ENCODE measurements at places on chromosomes 13 and 19.

GRCh38 chr19:1257475-1258162 lies 9.2 kb downstream of the MIDN start:
- no peak for DNase-seq

GRCh38 chr13:99332456-99332855 lies 25.3 kb upstream of the GPR183 start:
- DNase-seq = no peak

DNA sequence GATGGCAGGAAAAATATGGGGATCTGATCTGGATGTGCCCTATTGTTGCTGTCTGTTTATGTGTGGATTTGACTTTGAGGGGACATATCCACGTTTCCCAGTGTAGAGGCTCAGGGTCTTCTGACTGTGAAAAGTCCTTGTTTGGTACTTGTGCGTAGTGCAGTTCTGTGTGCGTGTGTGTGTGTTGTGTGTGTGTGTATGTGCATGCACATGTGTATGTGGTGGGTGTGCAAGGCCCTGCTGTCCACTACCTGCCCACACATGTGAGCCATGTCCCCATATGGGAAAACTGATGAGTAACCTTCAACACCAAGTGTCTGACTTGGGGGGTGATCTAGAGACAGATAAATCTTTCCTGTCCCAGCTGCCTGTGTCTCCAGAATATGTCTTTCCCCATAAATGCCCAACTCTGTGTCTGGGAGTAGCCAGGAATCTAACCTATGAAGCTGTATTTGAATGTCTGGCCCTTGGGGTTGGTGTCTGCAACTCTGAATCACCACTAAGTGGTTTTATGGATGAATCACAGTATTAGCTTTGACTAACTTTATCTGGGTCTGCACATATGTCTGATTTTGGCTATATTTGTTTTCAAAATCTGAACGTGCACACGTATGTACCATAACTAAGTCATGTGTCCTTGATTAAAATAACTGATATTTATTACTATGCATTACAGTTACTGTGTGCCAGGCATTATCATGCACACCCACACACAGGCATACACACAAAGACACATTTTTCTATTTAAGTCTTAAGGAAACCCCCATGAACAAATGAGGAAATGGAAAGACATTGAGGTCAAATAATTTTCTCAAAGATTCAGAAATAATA lies 17.4 kb downstream of the KLK2 start:
- no peak for DNase-seq

DNA sequence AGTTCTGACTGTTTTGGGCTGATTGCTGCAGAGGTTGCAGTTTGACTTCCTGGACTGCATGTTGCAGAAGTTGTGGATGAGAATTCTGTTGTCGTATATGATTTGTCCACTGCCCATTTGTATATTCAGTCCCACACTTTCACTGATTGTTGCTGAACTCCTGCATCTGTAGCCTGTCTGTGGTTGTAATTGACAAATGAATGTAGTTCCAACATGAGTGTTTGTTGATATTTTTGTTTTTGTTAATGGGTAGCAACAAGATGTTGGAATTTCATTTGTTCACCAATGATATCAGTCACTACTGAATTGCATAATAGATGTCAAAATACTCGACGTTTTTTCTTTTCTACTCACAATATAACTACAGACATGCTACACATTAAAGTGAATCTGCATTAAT lies 533.9 kb downstream of the DCT start:
- DNase-seq = no peak

DNA sequence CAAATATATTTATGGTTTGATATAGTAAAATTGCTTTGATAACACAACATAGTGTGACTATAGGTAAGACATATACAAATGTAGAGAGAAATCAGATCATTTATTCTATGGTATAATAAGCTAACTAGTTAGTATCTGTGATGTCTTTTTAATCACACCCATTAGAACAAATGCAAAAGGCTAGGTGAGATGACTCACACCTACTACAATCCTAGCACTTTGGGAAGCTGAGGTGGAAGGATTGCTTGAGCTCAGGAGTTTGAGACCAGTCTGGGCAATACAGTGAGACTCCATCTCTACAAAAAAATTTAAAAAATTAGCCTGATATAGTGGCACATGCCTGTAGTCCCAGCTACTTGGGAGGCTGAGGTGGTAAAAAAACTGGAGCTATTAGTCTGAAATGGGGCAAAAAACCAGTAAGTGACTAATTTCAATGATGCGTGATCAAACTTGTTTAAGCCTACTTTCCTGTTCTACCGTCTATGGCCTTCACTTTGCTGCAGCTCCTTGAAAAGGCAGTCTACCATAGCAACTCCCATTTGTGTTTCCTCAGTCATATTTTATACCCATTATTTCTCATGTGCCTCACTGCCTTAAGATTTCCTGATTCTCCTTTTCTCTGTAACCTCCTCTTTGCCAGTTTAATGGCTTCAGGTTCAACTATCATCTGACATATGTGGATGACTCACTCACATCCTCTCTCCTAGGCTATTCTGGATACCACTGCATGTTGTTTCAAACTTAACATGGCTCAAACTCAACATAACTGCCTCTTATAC lies 12.5 kb downstream of the ALG5 start:
- no peak for DNase-seq

DNA sequence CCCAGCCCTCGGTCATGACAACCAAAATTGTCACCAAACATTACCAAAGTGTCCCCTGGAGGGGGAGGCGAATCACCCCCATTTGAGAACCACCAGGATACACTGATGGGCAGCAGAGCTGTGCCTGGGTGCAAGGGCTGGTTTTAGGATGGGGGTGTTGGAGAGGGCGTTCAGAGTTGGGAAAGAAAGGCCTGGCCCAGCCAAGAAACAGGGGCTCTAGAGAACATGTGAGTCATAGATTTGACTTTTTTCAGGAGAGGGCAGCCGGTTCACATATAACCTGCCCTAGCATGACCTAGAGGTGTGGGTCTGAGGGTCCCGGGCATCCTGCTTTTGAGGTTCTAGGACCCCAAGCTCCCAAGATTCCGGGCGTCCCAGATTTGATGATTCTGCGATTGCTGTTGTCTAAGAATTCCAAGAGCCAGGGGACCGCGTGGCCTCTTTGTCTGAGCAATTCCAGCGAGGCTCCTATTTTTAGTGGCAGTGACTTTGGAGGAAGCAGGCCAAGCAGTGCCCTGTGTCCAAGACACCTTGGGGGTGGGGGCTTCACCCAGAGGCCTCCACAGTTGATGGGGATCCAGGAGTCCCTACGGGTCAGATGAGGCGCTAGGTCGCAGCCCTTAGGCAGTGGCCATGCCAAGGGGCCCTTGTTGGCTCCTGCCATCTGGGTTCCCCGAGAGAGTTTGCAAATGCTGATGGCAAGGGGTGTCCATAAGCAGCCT lies 5.1 kb downstream of the WIZ start:
- DNase-seq = no peak

DNA sequence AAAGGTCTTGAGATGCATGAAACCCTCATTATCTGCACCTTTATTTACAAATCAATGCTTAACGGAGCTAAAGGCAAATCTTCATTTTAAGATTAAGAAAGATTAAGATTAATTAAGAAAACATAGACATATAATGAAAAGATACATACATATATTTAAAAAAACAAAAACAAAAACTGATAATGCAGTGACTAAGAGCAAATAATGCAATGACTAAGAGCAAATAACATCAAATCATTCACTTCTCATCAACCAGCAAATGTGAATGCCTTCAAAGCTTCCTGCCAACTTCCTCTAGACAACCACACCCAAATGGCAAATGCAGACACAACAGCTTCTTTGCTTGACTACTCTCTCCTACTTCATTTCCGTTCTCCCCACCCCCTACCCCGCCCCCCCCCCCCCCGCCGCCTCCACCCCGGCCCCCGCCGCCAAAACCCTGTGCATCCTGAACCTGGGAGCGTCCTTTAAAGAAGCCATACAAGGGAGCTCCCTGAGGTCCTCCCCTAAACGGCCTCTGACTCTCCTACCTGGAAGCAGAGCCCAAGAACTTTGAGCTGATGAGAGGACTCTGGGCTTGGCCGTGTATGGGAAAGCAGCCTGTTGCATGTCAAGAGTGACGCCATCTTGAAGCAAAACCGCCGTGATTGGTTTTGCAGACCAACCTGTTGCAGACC lies 24.5 kb downstream of the TEX101 start:
- DNase-seq = no peak

DNA sequence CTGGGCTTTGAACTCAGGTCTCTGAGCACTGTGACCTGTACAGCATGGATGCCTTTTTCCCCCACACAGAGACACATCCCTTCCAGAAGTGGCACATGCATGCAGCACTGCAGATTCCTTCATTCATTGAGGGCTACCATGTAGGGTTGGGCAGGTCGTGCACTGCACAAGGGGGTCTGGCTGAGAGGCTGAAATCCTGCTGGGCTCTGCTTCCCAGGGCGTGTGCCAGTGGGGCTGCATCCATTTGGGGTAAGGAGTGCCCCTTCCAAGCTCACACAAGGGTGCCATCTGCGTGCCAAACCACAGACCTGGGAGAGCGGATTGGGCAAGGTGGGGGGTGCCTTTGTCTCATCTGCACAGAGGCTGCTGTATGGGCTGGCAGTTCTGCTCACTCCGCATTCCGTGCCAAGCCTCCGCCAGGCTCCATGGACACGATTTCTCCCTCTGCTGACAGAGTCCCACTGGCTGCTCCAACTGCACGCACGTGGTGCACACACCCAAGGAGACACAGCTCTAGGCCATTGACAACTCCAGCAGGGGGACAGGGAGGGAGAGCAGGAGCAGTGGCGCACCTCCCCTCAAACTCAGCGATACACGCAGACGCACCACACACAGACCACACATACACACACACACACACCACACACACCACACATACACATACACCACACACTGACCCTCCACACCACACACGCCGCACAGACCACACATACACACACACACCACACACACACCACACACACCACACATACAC lies 4.5 kb upstream of the SHISA7 start:
- no peak for DNase-seq
